Retinal pigment epithelial cell (primary cell): ENCODE measurements at places on chromosomes 1 and 21.

- no peak for DNase-seq
Observed at GRCh38 chr21:46284077-46284644, 1.2 kb downstream of the MCM3AP start.

DNA sequence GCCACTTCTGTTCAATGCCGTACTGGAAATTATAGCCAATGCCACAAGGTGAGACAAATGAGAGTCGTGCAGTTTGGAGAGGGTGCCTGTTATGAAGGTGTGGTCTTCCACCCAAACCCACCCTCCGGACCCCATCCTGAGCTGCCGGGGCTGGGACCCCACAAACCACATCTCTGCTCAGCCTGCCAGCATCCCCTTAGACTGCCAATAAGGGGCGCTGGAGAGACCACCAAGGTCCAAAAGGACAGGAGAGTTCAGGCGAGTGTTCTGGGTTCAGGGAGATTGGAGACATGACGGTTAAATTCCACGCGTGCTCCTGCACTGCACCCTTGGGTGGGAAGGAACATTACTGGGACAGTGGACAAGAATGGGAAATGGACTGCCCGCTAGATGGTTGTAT lies 48.7 kb upstream of the COL18A1 start:
- DNase-seq, result no peak

- DNase-seq, result no peak
Observed at GRCh38 chr1:4430406-4431365, 223.7 kb upstream of the AJAP1 start.

GRCh38 chr1:88466011-88466410 lies 218.1 kb upstream of the PKN2 start:
- DNase-seq, result no peak

DNA sequence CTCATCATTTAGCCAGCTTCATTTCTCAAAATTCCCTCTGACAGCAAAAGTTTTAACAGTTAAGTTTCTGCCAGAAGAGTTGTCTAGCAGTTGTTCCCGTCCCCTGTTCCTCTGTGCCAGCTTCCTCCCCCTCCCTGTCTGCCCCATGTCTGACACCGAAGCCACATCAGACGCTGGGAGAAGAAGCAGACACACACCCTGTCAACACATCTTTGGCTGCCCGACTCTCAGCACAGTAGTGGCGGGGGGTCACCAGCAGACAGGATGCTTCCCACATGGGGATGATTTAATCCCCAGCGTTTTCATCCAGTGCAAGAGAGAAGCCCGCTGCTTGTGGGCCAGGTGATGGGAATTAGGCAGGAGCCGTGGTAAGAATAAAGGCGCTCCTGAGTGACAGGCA lies 379.4 kb upstream of the RUNX1 start:
- no peak for DNase-seq

GRCh38 chr1:206739411-206740076 lies 31.0 kb upstream of the IL19 start:
- DNase-seq, result no peak

DNA sequence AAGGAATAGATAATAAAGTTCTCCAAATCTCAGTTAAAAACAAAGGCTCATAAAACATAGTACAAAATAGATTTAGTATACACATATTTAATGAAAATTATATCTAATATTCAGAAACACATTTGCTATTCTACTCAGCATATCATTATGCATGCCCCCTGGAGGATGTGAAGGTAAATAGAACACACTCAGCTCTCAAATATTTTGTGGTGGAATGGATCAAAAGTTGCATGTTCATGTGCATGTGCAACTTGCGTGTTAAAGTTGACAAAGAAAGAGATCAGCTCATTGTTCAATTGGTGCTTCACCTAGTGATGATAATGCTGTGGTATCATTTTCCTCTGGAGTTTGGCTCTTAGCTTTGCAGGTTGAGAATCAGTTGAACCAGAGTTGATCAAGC lies 4.9 kb upstream of the ZNF644 start:
- no peak for DNase-seq

GRCh38 chr1:236089046-236089773 lies 24.3 kb upstream of the NID1 start:
- DNase-seq, result no peak

DNA sequence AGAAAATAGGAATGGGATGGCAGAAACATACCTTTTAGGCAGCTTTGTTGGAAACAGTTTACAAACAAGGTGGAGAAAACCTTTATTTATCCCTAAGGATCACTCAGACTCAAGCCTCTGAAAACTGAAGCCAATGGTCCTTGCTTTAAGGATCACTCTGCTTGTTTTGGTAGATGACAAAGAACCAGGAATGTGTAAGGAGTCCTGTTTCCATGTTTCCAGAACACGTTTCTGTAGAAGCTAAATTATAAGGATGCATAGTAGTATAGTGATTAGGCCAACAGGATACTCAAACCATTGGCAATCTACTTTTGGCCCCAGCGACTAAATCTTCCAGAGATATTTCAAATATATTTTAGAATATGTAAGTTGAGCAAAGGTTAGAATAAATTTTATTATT lies 149.1 kb upstream of the HP1BP3 start:
- DNase-seq, result no peak
